Activated CD4-positive, alpha-beta memory T cell treated with anti-CD3 and anti-CD28 coated beads for 36 hours (primary cell): ENCODE measurements at places on chromosomes 1 and 21. TPM values are rescaled to one million over a fixed set of nuclear protein-coding genes. Genes with fewer than 3 reads are reported as not detected.

SASS6 gene
- 11.5 TPM for total RNA-seq

CAMK1G gene
- total RNA-seq: 0.94 TPM

KAZN gene
- 0.33 TPM for total RNA-seq

TRAF3IP3 gene
- total RNA-seq: 212 TPM

SPATA45 gene
- total RNA-seq: 0.51 TPM

FLG gene
- not detected for total RNA-seq

ARHGAP30 gene
- total RNA-seq: 171 TPM

SWT1 gene
- 3.0 TPM for total RNA-seq

CD53 gene
- total RNA-seq: 240 TPM

RSPO1 gene
- not detected for total RNA-seq

APH1A gene
- total RNA-seq: 96.6 TPM

SLC16A4 gene
- total RNA-seq: 0.48 TPM

DNA sequence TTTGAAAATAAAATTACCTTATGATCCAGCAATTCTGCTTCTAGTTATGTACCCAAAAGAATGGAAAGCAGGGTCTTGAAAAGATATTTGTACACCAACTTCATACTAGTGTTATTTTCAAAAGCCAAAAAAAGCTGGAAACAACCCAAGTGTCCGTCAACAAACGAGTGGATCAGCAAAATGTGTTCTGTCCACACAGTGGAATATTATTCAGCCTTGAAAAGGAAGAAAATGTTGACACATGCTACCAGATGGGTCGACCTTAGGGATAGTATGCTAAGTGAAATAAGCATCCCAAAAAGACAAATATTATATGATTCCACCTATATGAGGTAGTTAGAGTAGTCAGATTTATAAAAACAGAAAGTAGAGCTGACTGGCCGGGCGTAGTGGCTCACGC is 65.3 kb downstream of the KAZN start:
- DNase-seq: no peak

- no peak for DNase-seq
Observed at GRCh38 chr1:77511440-77511840, 171.0 kb downstream of the ZZZ3 start.

- DNase-seq: no peak
Observed at GRCh38 chr1:48979940-48980339, 203.2 kb upstream of the BEND5 start.

GRCh38 chr1:204902671-204903070 is 32.0 kb downstream of the NFASC start:
- no peak for DNase-seq

GRCh38 chr1:179303200-179303785 is 9.7 kb downstream of the SOAT1 start:
- no peak for DNase-seq

DNA sequence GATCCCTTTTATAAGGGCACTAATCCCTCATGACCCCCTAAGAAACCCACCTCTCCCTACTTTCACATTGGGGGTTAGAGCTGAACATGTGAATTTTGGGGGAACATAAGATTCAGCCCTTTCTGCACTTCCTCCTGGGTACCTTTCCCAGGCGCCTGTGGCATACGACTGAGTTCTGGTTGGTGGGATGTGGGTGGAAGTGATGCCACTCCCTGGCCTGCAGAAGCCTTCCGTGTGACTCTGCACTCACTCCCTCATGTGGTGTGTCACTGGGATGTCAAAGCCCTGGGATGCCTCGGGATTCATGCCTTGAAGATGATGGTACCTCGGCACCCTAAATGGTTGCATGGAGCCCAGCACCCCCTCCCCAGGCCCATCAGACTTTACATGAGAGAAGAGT is 28.3 kb upstream of the VASH2 start:
- no peak for DNase-seq

DNA sequence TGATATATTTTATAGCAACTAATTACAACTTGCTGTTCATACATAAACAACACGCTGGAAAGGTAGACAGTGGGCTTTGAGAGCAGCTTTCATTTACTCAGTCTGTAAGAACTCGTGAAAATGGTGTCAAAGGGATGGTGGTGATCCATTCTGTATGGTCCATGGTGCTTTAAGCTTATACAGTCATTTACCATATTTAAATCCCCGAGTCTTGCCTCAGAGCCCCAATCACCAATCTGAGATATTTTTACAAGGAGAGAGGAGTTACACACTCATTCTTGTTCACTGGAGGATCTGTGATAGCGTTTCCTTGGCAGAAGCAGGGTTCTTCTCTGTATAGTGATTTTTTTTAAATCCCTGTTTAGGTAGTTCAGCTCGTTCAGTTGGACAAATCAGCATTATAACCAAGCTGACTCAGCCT is 694.6 kb downstream of the USP25 start:
- no peak for DNase-seq

DNA sequence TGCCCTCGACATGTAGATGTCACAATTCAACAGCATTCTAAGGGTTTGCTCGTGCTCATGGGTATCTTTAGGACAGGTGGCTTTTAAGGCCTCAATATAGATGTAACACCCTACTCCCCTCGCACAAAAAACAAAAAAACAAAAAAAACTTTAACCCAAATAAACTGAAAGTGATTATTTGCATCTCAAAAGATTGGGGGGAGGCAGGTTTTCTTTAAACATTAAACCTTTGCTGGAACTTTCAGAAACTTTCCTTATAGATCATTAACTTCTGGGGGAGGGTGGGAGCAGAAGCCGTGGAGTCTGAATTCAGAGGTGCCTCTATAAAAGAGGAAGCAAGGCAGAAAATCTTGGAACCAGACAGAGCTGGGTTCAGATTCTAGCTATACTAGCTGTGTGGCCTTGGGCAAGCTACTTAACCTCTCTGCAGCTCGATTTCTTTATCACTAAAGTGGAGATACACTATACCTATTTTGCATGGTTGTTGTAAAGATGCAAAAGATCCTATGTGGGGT is 3.2 kb upstream of the KIAA1614 start:
- DNase-seq: no peak

DNA sequence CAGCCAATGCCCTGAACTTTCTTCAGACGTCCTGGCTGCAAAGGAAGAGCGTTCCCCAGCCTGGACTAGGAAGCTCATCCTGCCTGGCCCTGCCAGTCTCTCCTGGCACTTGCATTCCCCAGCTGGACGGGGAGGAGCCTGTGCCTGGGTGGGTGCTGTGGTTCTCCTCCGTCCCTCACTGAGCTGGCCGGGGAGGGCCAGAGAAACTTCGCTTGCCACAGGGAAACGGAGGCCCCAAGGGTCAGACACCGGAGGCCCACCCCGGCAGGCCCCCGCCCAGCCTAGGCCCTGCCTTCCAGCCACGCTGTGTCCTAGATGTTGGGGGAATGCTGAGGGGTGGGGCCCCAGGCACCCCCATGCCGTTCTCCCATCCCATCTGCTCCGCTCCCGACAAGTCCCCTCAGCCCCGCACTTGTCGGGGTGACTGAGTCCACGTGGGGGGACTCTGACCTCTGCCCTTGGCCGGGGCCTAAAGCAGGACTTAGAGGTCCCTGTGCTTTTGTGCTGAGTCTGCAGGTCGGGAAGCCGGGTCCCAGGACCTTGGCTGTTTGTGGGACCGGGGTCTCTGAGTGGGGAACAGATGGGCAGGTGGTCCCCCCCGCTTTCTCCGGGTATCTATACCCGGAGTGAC is 4.8 kb downstream of the FTCD start:
- peak; percentile 5 for DNase-seq

DNA sequence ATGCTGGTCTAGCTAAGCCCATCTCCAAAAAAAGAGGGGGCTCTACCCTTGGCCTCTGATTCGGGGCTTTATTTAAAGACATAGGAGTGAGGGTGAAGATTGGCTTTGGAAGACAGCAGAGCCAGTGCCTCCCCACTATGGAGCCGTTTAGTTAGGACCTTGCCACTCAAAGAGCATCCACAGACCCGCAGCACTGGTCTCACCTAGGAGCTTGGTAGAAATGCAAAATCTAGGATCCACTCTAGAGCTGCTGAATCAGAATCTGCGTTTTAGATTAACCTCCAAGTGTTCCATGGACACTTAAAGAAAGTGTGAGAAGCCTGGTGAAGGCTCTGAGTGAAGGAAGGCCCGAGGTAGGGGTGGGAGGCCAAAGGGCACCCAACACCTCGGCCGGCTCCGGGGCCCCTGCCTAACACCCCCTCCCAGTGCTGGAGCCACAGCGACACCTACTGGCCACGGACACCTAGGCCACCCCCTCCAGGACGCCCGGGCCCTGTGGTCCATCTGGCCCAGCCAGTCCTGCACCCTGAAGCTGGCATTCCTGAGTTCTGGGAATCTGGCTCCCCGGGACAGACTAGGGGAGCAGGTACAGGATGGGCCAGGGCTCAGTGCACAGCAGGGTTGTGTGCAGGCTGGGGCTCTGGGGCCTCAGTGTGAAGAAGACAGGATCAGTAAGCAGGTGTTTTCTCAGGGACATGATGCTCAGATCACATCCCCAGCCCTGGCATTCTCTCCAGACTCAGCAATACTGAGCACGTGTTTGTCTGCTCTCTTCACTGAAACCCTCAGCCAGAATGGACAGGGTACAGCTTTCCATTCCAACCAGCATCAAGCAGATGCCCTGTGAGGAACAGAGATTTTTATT is 79.2 kb downstream of the TMEM53 start:
- DNase-seq: peak; percentile 87

DNA sequence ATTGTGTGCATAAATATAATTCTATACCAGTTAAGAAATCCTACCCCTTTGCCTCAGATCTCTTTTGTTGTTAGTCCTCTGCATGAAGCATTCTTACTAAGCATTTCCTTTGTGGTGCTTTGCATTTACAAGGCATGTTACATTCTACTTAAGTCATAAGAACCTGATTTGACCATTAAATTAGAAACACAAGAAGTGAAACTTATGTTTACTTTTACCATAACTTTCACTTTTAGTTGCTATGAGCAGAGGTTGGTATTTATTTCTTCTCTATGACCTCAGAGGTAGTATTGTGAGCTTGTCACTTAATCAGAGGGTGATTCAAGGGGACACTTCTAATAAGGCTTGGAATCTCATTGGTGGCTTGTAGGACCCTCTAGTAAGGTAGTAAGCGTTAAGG is 9.0 kb downstream of the FAM20B start:
- DNase-seq: no peak

DNA sequence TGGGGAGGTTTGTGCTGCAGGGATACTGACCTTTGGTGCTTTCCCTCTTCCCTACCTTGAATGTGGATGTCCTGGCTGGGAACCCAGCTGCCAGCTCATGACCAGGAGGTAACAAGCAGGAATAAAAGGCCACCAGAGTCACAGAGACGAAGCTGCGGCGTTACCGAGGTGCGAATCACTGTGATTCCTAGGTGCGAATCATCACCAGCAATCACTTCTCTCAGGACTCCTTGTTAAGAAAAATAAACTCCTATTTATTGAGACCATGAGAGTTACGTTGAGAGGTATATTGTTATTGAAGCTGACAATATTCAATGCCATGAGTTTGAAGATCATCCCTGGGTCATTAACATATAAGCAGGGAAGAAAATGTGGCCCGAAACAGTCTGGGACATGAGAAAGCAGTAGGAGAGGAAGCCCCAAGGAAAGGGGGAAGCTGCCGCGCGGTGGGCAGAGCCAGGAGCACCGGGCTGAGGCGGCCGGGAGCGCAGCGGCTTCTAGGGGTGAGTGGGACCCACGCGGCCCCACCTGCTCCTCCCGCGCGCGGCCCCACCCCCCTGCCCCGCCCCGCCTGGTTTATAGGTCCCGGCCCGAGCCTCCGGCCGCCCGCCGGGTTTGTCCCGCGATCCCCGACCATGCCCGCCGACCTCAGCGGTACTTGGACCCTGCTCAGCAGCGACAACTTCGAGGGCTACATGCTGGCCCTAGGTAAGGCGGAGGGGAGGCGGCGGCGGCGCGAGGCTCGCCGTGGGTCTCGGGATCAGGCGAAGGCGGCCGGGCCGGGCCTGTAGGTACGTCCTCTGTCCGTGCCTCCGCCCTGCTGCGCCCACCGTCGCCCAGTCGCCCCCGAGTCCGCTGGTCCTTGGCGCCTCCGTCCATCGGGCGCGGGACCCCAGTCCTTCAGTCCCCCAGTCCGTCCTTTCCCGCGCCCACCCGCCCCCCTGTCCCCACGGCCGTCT is at the start of gene RBP7:
TSS of gene RBP7 (plus strand) at position 605 of the 959 bp plus-strand sequence. CDS start at position 636, 31 bp downstream.
- peak; percentile 15 for DNase-seq

GRCh38 chr1:247701338-247701737 is 15.1 kb downstream of the OR6F1 start:
- no peak for DNase-seq

DNA sequence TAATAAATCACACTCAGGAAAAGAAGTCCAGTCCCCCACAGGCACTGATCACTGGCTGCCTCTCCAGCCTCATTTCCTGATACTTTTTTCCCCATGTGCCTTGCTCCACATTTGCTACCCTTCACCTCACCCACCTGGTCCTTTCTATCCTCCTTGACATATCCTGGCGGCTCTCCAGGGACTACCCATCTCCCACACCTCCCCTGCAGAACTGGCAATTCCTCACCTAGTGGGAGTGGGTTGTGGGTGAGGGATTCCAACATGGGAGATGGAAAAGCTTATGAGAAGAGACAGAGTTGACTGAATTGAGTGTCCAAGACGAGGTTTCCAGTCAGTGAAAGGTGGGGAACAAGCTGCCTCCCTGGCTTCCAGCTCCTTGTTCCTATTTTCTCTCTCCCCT is 69.6 kb downstream of the FCRL5 start:
- DNase-seq: no peak

- DNase-seq: no peak
Observed at GRCh38 chr1:23722652-23723051, 20.6 kb upstream of the ELOA start.
